RPMI7951 (cell line): ENCODE measurements at places on chromosomes 11 and 22. TPM values are rescaled to one million over a fixed set of nuclear protein-coding genes. Genes with fewer than 3 reads are reported as not detected.

YPEL4 gene
- 0.20 and 1.1 TPM in 2 replicates for total RNA-seq

BTBD10 gene
- 37.5 and 39.5 TPM in 2 replicates for total RNA-seq

YAP1 gene
- 55.1 and 72.7 TPM in 2 replicates for total RNA-seq

OPCML gene
- not detected in 2 replicates for total RNA-seq

OR5A1 gene
- total RNA-seq, result not detected in 2 replicates

ATG13 gene
- total RNA-seq, result 32.5 and 43.3 TPM in 2 replicates

SESN3 gene
- 2.8 and 3.4 TPM in 2 replicates for total RNA-seq

MICAL2 gene
- total RNA-seq, result 58.6 TPM in 2 replicates

KRTAP5-1 gene
- not detected in 2 replicates for total RNA-seq

C11orf16 gene
- total RNA-seq, result not detected in 2 replicates

CTSW gene
- 5.4 and 8.9 TPM in 2 replicates for total RNA-seq

DNA sequence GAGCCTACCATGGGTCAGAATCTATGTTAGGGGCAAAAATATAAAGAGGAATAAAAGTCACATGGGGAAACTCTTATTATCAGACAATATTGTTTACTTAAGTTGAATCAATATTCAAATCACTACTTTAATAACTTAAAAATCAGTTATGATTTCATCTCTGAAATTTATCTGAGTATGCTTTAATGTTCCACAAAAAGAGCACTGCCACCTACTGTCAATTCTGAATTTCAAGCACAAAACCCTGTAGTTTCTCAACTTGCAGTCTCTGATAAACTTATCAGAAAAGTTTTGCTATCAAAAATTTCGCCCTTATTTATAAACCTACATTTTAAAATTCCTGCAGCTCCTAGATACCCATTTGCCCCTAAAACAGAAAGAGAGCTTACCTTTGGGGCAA lies 47.3 kb downstream of the RDX start:
- DNase-seq, result no peak

DNA sequence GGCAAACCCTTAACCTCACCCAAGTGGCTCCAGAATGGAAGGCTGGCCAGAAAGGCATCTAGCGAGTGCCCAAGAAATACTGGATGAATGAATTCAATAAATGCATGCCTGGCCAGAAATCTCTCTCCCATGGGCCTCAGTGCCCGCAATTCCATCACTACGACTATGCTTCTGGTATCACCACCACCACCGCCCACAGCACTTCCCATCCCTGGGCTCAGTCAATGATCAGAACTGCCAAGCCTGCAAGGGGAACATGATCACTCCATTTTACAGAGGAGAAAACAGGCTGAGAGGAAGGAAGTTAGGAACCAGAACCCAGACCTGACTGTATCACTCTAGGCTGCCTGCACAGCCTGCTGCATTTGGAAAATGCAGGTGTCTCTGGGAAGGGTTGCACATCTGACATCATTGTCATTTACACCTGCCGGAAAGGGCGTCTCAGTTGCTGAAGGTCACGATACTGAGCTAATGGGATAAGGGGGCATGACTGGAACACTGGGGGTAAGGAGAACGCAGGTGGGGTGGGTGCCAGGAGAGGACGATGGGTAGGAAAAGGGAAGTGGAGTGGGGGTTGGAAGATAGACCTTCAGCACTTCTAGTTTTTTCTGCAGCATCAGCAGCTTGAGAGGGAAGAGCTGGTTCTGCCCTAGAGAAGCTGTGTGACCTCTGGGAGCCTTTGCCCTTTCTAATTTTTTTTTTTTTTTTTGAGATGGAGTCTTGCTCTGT lies 3.2 kb downstream of the GPR152 start:
- no peak for DNase-seq

GRCh38 chr11:96052921-96053651 lies 129.2 kb upstream of the MTMR2 start:
- peak; percentile 72 for DNase-seq

GRCh38 chr11:83918476-83918875 lies 632.3 kb upstream of the CCDC90B start:
- no peak for DNase-seq

DNA sequence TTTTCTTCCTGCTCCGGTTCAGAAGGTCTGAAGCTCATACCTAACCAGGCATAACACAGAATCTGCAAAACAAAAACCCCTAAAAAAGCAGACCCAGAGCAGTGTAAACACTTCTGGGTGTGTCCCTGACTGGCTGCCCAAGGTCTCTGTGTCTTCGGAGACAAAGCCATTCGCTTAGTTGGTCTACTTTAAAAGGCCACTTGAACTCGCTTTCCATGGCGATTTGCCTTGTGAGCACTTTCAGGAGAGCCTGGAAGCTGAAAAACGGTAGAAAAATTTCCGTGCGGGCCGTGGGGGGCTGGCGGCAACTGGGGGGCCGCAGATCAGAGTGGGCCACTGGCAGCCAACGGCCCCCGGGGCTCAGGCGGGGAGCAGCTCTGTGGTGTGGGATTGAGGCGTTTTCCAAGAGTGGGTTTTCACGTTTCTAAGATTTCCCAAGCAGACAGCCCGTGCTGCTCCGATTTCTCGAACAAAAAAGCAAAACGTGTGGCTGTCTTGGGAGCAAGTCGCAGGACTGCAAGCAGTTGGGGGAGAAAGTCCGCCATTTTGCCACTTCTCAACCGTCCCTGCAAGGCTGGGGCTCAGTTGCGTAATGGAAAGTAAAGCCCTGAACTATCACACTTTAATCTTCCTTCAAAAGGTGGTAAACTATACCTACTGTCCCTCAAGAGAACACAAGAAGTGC lies 661 bp upstream of the MALAT1 start:
- peak; percentile 62 for DNase-seq

- no peak for DNase-seq
These were observed 363.0 kb downstream of the LUZP2 start for GRCh38 chr11:24859801-24860300.

GRCh38 chr11:19938866-19939265 lies 221.4 kb downstream of the DBX1 start:
- DNase-seq, result no peak

- DNase-seq, result peak; percentile 7
These were observed 119.5 kb downstream of the ENTHD1 start for GRCh38 chr22:39773976-39774539.

- peak; percentile 70 for DNase-seq
These were observed 14.1 kb downstream of the AASDHPPT start for GRCh38 chr11:106091480-106092123.

DNA sequence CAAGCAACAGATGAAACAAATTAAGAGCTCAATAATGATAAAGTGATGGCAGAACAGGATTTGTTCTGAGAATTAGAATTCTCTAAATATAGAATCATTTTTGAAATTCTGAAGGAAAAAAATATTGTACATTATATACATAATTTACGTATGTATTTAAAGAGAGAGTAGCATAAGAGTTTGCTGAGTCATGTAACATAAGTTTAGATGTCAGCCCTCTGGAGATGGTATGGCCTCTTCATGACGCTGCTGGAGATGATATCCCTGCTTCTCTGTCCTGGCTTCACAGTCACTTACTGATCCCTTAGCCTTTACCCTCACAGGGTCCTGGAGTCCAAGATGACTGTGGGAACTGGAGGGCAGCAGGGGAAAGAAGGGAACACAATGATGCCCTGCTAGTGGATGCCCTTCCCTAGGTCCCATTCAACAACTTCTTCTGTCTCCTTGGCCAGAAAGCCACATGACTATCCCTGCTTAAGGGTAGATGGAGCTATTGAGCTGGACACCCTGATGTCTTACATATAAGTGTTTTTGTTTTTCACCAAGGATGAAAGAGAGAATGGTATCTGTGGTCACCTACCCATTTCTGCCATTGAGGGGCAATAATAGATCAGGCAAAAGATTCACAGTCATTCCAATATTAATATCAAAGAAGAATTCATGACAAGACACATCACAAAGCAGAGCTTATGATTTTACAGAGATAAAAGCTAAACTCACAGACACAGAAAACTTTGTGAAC lies 753.1 kb downstream of the TBC1D22A start:
- peak; percentile 9 for DNase-seq

- DNase-seq, result peak; percentile 39
These were observed 29.0 kb upstream of the API5 start for GRCh38 chr11:43282607-43283440.

DNA sequence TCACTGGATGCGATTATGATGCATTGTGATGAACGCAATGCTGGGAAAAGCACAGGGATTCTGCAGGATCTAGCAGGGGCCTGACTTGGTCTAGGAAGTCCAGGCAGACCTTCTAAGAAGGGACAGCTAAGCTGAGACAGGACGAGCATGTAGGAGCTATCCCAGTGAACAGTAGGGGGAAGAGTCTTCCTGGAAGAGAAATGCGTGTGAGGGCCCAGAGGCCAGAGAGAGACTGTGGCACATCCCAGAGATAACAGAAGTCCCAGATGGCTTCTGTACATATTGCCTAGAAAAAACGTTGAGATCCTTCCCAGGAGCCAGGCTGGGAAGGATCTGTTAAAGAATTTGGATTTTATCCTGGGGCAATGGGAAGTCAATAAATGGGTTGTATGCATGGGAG lies 24.6 kb downstream of the RCN1 start:
- DNase-seq, result no peak

DNA sequence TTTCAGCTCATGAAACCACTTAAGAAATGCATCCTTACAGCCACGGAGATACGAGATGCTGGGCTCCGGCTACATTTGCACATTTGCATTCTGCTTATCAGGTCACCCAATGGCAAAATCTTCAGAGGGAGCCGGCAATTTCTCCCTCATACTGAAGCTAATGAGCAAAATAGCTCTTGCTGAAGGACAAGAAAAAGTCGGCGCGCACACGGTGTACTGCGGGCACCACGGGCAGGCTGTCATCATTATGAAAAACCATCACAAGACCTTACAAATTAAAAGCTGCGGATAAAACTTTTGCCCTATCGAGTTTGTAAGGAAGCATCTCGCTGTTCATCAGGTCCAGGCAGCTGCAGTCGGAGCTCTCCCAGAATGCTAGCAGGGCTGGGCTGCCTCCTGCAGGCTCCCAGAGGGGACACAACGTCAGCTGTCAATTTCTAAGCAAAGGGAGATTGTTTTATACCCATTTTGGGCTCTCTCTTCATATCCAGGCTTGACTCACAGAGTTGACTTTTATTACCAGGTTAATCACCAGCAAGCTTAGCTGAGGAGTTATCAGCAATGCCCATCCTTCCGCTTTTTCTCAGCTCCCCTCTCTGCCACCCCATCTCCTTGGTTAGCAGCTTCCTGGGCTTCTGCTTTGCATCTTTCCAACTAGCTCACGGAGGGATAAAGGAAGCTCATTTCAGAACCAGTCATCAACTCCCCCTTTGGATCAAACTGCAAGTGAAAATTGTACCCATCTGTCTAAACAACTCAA lies 375.1 kb downstream of the OPCML start:
- no peak for DNase-seq

DNA sequence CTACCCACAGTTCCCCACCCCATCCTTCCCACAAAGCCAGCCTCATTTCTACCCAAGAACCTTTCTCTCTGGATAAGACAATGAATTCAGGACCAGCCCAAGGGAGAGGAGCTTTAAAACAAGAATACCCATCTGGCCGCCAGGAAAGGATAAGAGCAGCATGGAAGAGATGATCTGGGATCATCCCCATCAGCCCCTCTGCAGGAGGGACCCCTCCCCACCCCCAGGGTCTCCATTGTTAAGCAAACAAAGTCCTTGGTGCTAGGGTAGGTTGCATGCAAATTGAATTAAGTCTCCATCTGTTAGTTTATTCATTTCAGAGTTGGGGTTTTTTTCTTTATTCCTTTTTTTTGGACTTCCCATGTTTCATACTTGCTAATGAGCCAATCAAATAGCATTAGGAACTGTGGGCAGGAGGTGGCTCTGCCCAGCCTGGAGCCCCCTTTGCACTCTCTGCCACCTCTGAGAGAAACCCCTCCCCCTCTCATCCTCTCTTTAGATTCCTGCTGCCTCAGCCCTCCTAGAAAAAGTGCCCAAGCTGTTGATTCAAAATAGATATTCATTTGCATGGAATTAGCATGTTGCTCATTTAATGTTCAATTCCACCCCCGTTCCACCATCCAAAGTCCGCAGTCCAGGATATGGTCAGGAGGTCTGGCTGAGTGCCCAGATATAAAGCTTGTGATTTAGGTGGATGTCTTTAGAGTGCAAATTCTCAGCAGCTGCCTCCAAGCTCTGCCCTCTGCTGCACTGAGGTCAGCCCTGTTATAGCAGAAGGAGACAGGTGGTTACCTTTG lies 138.5 kb upstream of the NCAM1 start:
- peak; percentile 34 for DNase-seq

DNA sequence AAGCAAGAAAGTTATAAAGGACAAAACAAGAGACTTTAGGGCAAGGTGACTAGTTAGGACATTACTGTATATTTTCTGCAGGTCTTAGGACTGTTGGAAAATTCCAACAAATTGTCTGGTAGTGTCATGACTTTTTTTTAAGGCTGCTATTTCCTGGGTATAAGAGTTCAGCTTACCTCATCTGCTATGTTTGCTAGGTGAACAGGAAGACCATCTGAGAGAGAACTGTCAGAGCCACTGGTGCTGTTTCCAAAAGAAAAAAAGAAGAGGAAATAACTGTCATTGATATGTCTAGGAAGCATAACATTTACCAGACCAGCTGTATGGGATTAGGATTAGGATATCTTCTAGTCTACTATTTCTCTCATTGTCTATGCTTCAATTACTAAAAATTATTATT lies 26.3 kb upstream of the MTCH2 start:
- no peak for DNase-seq

DNA sequence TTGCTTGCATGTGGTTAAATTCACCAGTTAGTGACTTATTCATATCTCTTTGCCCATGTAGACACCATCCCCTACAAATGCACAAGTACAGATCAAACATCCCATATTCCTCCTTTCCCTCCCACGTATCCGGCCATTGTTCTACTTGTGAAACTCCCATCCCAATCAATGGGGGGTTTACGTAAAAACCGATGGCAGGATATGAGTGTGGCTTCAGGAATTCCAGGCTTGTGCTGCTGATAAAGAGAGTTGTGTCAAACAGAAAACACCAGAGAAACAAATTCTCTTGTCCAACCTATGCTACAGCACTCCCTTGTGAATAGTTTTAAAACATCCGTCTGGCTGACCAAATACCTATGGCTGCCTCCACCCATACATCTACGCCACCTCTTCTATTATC lies 15.5 kb downstream of the FLI1 start:
- peak; percentile 91 for DNase-seq

DNA sequence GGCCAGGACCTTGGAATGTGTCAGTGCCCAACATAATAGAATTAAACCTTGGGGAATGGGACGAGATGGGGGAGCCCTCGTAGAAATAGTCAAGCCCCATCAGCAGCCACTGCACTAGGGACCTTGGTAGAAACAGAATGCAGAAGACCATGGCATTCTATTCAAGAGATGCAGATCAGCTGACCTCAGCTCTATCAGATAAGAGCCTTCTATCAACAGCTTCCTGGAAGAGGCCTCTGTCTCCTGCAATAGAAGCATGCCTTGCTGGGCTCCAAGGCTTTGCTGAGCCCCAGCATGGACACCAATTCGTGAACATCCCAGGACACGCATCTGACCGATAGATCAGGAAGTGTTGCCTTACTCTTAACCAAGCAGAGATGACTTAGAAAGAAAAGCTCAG lies 27.5 kb upstream of the FLI1 start:
- no peak for DNase-seq

GRCh38 chr11:81497202-81497804 lies 1236.4 kb downstream of the FAM181B start:
- DNase-seq, result peak; percentile 9

- no peak for DNase-seq
These were observed 121.2 kb downstream of the NCAM1 start for GRCh38 chr11:113082341-113082955.
